A673 (cell line): ENCODE measurements at places on chromosomes 13 and 19. TPM values are rescaled to one million over a fixed set of nuclear protein-coding genes. Genes with fewer than 3 reads are reported as not detected.

DNA sequence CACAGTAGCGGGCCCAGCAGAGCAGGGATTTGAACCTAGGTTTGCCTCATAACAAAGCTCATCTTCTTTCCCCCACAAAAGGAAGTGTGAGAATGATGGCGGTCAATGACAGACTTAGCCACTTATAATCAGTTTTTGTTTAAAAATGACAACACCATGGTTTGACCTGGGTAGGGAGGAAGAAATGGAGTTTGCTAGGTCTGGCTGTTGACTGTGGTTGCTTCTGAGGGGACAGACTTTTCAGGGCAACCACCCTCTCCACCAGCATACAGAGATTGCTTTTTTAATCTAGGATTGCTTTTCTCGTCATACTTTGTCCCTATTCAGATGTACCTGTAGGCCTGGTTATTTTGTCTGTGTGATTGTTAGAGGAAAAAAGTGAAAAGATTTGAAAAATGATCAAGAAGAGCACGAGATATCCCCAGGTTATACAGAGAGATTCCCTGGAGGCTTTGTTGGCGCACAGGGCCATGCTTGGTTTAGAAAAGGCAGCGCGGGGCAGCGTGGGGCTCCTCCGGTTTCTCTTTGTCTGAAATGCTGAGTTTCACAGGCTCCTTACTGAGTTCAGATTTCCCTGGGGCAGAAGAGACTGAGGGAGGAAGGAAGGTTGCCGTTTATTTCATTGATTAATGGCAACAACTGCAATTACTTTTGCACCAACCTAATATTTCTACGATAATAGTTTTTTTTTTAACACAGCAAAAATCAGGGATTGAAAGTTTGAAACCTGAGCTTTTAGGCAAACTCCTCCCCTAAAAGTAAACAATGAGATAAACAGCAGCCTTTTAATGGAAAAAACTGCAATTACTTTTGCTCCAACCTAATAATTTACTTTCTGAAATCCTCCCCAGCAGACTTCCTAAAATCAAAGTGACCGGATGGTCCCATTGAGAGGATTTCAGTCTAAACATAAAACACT, 97.0 kb upstream of the RNF113B start:
- no peaks in the 10 kb centered on the region for H3K36me3 ChIP-seq
- peak; percentile 78 for DNase-seq
- peak overlapping the region; percentile 76 for H3K27ac ChIP-seq
- H3K27me3 ChIP-seq = no peaks in the 10 kb centered on the region
- H3K4me3 ChIP-seq = peak overlapping the region; percentile 15

The ATP4B gene
- total RNA-seq = not detected in 2 replicates

The KCNK6 gene
- 0.11 TPM in 1 of 2 replicates, not detected in the other for total RNA-seq

GRCh38 chr13:30607908-30608307, 9.8 kb upstream of the USPL1 start:
- no peaks in the 10 kb centered on the region for H3K27me3 ChIP-seq
- DNase-seq = no peak
- H3K4me3 ChIP-seq = no peak overlapping the region

DNA sequence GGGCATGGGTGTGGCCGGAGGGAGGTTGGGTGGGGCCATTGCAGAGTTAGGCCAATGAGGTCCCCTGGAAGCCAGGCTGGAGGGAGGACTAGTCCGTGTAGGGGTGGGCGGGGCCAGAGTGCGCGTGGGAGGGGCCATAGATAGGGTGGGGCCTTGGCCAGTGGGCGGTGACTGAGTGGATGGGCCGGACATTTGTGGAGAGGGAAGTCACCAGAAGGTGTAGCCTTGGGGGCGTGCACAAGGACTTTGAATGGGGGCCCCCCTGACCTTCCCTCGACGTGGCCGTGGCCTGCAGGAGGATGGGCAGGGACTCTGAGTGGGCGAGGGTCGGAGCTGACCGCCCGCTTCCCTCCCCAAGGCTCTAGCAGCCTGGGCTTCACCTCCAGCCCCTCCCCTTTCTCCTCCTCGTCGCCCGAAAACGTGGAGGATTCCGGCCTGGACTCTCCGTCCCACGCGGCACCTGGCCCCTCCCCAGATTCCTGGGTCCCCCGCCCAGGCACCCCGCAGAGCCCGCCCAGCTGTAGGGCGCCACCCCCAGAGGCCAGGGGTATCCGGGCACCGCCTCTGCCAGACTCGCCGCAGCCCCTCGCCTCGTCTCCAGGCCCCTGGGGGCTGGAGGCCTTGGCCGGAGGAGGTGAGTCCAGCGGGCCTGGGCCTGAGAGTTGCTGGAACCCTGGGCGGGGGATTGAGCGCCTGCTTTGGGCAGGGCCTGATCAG, 16.5 kb upstream of the B3GNT3 start:
- peak; percentile 59 for DNase-seq
- no peak overlapping the region for H3K27ac ChIP-seq
- no peaks in the 10 kb centered on the region for H3K27me3 ChIP-seq
- H3K36me3 ChIP-seq = no peaks in the 10 kb centered on the region
- H3K4me3 ChIP-seq = no peak overlapping the region

DNA sequence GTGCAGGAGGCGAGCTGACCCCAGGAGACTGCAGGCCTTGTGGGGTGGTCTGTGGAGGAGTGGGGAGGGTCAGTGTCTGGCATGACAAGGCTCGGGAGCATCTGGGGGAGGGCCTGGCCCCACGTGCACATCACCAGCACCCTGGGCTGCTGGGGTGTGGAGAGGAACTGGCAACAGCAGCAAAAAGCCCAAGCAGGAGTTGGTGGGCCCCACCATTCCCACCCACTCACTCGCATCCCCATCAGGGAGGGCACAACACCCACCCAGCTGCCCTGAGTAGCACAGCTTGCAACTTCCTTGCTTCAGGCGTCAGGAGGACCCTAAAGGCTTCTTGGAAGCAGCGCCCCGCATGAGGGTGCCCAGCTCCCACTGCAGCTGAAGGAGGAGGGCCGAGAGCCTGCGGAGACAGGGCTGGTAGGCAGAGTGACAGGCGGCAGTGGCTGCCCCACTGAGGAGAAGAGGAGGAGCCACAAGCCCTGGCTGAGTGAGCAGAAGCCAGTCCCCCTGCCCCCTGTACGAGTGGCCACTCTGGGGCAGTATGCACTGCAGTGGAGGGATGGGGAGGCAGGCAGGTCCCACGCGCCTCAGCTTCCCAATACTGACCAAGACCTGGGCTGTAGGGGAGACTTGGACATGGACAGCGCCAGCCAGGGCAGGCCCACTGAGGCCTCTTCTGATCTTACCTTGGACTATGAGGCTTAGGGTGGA, 26.5 kb downstream of the ELL start:
- peak overlapping the region; percentile 53 for H3K27ac ChIP-seq
- no peak for DNase-seq
- no peaks in the 10 kb centered on the region for H3K27me3 ChIP-seq

DNA sequence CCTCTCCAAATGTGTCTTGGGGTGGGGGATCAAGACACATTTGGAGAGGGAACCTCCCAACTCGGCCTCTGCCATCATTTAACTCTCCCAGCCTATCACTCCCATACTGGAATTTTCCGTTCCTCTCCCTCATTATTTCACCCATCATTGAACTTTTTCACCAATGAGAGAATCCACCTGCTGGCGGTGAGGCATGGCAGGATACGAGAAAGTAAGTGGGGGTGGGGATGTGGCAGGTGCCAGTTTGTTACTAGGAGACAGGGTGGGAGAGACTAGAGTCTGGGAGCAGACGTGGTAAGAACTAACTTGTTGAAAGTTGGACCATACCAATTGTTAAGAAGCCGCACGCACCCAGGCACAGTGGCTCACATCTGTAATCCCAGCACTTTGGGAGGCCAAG, 6.9 kb downstream of the GIPR start:
- H3K4me1 ChIP-seq = peaks cover 7% of the 10 kb centered on the region
- DNase-seq = no peak
- H3K36me3 ChIP-seq = no peaks in the 10 kb centered on the region

DNA sequence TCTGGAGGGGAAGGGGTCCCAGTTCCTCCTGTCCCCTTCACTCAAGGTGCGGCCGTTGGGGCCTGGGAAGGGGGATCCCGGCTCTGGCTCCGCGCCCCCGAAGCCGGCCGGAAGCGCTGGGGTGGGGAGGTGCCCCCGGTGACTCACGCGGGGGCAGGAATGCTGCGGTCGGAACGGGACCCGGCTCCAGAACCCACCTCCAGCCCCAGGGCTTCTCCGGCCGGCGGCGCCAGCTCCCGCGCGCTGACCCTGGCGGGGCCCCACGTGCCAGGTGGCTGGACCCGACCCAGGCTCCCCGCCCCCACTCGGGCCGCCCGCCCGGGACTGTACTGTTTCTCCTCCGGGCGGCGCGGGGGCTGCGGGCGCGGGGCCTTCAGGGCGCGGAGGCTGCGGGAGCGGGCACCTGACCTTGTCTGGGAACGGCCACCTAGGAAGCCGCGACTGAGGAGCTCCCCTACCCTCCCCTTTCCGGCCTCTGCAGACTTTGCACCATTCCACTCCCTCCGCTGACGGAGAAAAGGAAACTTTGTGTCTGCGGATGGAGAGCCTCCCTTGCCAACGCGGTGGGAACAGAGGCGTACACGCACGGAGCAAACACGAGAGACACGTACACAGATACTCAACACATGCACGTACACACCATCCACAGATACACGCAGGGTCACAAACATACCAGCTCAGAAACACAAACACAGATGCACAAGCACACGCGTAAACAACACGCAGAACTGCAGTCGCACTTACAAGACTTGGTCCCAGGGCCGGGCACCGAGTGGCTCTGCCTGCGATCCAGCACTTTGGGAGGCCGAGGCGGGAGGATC, 7.2 kb downstream of the AXL start:
- H3K27me3 ChIP-seq = no peaks in the 10 kb centered on the region
- no peaks in the 10 kb centered on the region for H3K36me3 ChIP-seq
- DNase-seq = peak; percentile 52
- peak overlapping the region; percentile 46 for H3K27ac ChIP-seq

DNA sequence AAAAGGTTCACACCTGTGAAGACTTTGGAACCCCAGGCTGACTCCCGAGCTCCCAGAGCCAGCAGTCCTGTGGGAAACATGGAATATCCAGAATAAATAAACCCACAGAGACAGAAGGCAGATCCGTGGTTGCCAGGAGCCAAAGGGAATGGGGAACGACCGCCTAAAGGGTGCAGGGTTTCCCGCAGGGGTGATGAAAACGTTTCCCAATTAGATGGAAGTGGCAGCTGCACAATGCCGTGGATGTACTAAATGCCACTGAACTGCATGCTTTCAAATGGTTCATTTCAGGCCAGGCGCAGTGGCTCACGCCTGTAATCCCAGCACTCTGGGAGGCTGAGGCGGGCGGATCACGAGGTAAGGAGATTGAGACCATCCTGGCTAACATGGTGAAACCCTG, 23.4 kb upstream of the DPRX start:
- no peak for DNase-seq
- H3K4me1 ChIP-seq = no peaks in the 10 kb centered on the region
- H3K27me3 ChIP-seq = no peaks in the 10 kb centered on the region
- no peaks in the 10 kb centered on the region for H3K36me3 ChIP-seq
- no peak overlapping the region for H3K4me3 ChIP-seq

- no peak overlapping the region for H3K27ac ChIP-seq
- H3K4me1 ChIP-seq = no peaks in the 10 kb centered on the region
- DNase-seq = no peak
Observed at GRCh38 chr19:29083863-29084262, 129.1 kb downstream of the UQCRFS1 start.

GRCh38 chr13:101869553-101869952, 417.1 kb downstream of the ITGBL1 start:
- no peak for DNase-seq
- H3K27me3 ChIP-seq = no peaks in the 10 kb centered on the region

The VSIG10L gene
- total RNA-seq = 0.69 and 0.94 TPM in 2 replicates

DNA sequence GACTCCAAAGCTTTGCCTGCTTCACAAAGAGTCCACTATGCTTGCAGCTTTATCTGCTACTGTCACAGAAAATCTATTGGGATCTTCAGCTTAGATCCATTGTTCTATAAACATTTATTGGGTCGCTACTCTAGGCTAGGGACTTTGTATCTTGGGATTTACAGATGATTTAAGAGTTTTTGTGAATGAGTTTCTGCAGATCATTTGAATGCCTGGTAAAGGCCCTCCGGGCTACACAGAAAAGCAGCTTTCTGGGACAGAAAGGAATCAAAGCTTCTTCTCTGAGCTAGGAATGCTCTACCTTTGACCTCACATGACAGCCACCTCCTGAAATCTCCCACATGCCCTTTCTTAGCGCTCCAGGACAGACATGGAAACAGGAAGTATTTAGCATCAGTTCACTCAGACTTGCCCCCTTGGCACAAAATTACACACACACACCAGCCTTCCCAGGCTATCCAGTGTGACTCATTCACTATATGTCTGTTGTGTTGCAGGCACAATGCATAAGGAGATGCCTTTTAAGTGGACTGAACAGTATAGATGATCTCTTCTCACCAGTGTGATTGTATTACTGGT, 492.4 kb downstream of the DACH1 start:
- no peak overlapping the region for H3K27ac ChIP-seq
- no peaks in the 10 kb centered on the region for H3K36me3 ChIP-seq
- peaks cover 3% of the 10 kb centered on the region for H3K27me3 ChIP-seq
- no peaks in the 10 kb centered on the region for H3K4me1 ChIP-seq
- DNase-seq = no peak

DNA sequence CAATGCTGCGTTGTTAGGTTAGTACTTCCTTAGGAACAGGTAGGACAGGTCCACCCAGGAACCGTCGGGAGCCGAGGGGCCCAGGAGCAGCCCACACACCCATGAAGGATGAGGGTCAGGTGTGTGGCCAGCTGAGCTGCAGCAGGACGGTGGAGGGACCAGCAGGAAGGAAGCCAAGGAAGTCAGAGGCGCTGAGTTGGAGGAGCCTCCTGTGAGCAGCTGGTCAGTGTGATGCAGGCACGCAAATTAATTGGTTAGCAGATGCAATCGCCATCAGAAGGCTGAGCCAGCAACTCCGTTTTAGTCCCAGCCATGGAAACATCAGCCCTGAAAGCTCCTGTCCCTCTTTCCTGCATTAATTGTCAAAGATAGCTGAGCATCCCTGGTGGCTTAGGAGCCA, 114.9 kb upstream of the SOX1 start:
- H3K36me3 ChIP-seq = no peaks in the 10 kb centered on the region
- peaks cover 28% of the 10 kb centered on the region for H3K27me3 ChIP-seq
- H3K4me3 ChIP-seq = no peak overlapping the region
- DNase-seq = no peak
- no peaks in the 10 kb centered on the region for H3K4me1 ChIP-seq

The WDR87 gene
- total RNA-seq = not detected in 2 replicates

DNA sequence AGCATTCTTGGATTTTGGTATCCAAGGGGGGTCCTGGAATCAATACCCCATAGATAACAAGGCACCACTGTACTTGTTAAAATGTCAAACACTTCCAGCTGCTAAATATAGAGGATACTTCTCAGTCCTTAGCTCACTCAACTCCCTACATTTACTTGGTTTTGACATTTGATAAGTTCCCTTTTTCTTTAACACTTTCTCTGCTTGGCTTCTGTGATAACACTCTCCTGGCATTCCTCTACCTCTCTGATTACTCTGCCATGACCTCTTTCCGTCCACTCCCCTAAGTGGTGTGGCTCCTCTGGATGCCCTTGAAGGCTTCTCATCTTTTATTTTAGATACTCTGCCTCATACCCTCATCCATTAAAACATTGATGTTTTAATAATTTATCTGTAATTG, 65.2 kb downstream of the MICU2 start:
- no peaks in the 10 kb centered on the region for H3K27me3 ChIP-seq
- no peak for DNase-seq
